ENCODE measurements at places on chromosomes 16 and 17.

GRCh38 chr16:75621170-75621477, 2.0 kb downstream of the ADAT1 start:
- peak; percentile 51 for DNase-seq

DNA sequence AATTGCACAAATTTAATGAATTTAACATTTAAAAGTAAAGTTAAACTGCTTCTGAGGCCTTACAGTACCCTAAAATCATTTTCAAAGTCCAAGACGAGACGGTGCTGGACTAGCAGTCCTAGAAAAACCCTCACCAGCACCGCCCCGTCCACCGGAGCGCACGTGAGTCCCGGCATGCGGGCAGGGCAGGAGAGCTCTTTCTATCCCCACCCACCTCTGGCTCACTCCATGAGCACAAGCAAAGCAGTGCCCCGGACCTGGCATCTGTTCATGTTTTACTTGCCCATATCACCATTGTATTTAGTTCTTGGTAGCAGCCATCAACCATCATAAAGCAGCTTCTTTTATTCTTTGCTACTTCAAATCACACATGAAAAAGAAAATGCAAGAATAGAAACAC, 41.7 kb downstream of the ANKRD11 start:
- DNase-seq, result no peak

- no peak for DNase-seq
Measured at GRCh38 chr17:64781810-64782555, 119.9 kb upstream of the SMURF2 start.

DNA sequence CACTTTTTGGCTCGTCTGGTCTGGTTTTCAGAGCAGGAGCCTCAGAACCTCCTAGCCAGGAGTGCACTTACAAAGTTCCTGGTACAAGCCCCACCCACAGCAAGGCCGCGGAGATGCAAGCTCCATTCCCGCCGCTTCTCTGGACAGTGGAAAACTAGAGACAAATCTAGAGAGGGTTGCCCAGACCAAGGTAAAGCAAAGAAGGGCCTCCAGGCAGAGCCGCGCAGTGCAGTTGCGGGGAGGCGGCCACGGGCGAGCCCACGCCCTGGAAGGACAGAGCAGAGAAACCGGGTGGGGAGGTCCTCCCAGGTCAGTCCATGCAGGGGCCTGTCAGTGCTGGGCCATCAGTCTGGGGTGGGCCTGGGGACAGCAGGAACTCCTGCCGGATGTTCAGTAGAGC, 11.0 kb upstream of the OSGIN1 start:
- no peak for DNase-seq

DNA sequence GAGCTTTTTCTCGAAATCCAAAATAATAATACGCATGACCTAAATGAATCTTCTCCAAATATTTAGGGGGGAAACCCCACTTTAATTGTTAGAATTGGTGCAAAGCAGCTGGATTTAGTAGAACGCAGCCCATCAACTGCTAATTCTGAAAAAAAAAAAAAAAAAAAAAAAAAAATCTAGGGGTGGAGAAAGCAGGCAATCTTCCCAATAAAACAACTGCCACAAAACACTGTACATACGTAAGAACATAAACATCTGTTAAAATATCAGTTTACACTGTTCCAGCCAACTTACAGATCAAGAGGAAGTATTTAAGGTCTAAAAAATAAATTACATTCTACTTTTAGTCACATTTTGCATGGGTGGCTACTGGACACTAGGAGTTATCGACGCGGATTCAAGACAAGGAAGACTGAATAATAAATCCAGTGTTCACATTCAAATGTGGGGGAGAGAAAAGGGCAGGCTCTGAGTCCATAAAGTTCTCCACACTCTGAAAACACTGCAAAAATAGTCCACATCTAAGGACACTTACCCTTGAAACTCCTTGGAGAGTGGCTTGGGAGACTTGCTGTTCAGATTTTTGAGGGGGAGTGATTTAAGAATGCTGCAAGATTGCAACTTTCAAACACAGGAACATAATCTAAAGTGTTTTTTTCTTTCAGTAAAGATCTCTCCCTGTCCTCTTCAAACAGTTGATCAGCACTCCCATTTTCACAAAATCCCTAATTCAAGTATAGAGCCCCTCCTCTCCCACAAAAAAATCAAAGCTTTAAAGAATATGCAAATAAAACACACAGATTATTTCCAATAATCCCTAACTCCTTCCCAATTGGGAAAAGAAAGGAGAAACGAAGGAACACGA, 1.3 kb downstream of the APPBP2 start:
- DNase-seq, result peak; percentile 18

DNA sequence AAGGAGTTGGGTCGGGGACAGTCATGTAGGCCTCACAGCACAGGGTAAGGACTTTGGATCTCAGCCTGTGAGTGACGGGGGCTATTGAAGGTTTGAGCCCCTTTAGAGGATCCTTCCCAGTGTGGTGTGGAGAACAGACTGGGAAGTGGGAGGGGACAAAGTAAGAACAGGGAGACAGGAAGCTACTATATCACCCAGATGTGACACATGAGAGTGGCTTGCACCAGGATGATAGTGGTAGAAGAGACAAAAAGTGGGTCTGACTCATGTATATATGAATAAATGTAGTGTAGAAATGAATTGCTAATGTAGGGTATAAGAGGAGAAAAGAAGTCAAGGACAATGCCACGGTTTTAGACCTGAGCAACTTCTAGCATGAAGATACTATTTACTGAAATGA, 4.5 kb downstream of the NUP93 start:
- peak; percentile 48 for DNase-seq

GRCh38 chr17:79997011-79997660, 38.5 kb downstream of the TBC1D16 start:
- DNase-seq, result no peak

- DNase-seq, result no peak
Measured at GRCh38 chr17:9185688-9186284, 164.5 kb downstream of the NTN1 start.

- no peak for DNase-seq
Measured at GRCh38 chr16:88665148-88665547, 2.3 kb upstream of the MVD start.

GRCh38 chr17:560432-560873, 154.2 kb downstream of the VPS53 start:
- DNase-seq, result peak; percentile 59

DNA sequence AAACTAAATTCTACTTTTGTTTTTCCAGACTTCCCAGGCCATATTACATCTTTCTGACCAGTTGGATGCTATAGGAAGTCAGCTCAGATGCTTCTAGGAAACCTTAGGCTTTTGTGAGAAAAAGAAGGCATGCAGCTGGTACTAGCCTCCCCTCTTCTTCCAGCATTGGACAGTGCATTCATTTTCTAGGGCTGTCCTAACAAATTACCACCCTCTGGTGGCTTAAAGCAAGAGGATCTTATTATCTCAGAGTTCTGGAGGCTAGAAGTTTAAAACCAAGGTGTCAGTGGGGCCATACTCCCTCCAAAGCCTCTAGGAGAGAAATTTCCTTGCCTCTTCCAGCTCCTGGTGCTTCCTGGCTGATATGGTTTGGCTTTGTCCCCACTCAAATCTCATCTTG, 467.8 kb downstream of the SLC39A11 start:
- no peak for DNase-seq

DNA sequence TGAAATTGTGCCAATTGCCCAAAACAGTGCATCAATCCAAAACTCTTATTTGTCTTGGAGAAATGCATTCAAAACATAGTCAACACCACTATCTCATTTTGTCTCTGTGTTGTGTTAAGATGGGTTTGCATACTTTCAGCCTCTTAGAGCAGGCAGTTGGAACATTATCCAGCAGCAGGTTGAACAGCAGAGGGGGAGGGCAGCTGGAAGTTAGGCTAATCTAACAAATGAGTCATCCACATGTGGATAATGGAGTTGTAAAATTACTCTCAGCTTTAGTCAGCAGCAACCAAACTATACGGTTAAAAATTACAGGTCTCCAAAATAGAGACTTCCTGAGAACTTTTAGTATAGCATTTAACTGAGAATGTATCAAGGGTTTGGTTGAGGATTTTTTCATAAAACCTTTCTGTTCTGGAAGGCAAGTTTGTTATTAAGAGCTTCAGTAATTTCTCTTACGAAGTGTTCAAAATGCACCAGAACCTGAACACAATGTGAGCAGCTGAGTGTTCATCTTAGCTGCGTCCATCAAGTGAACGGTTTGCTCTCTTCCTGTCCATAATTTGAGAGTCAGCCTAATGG, 46.3 kb downstream of the PRKCA start:
- DNase-seq, result peak; percentile 85

DNA sequence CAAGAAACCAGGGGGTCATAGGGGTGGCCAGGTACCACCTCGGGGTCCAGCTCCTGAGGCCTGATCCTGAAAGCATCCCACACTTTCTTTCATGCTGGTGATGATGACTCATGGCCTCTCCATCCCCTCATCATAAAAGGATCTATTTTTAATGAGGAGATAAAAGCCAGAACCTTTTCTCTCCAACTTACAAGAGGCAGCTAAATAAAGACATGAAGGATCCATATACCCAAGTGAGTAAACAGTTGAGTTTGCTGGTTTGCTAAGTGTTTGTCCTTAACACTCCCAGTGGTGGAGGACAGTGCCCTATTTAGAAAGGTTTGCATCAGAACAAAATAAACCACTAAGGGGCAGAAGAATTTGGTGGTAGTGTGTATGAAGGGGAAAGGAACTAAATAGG, 383.8 kb downstream of the GRIN2A start:
- no peak for DNase-seq

DNA sequence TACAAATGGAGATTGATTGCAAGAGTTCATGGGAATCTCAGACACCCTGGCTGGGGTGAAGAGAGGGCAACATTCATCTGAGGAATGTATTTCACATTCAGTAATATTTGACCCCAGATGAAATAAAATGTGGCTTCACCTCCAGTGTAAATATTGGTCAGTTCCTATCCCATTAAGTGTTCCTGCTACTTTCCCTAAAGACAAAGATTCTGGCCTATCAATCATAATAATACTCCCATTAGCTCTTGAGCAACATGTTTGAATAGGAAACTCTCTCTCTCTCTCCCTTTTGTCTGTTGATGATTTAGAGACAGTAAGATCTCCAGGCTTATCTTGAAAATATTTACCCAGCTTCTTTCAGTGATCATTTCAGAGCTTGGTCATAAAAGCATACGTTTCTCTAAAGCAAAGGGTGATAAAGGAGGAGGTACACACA, 70.1 kb downstream of the KCNJ2 start:
- no peak for DNase-seq

GRCh38 chr17:81026266-81027036, 8.5 kb upstream of the BAIAP2 start:
- no peak for DNase-seq

- DNase-seq, result no peak
Measured at GRCh38 chr17:71063127-71063526, 893.8 kb downstream of the KCNJ2 start.

- peak; percentile 29 for DNase-seq
Measured at GRCh38 chr16:1706386-1707192, 594 bp downstream of the MAPK8IP3 start.

DNA sequence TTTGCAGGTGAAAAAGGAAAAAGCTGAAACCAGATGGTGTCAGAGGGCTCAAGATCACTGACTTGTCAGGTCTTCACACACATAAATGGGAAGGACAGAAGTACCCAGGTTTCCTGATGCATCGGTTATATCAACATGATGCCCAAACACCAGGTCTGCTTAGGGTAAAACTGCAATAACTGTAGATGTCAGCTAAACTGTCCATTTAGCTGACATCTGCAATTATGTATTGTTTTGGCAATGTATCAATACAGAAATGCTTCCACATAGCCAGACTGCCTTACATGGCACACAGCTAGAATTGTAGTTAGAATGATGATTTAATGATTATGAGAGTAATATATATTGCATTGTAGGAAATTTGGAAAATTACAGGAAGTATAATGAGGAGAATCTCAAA, 5.0 kb downstream of the ACSM3 start:
- DNase-seq, result no peak

- DNase-seq, result peak; percentile 58
Measured at GRCh38 chr16:72508191-72508590, 336.2 kb upstream of the PMFBP1 start.

DNA sequence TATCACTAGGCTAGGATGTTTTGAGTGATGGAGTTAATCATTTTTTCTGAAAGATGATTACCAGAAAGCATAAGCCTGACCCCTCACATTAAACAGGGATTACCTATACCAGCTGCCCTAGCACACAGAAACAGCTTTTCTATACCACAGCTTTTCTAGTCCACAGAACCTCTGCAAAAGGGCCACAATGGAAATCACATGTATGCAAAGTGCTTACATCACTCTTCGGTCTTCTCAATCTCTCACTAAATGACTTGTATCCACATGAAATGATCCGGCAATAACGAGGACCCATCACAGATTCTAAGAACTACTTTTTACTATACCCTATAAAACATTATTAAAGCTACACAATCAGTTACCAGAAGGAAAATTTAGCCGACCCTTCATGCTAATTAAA, 2.6 kb downstream of the CSNK2A2 start:
- DNase-seq, result no peak

- no peak for DNase-seq
Measured at GRCh38 chr17:77592106-77592865, 366.2 kb upstream of the TNRC6C start.

DNA sequence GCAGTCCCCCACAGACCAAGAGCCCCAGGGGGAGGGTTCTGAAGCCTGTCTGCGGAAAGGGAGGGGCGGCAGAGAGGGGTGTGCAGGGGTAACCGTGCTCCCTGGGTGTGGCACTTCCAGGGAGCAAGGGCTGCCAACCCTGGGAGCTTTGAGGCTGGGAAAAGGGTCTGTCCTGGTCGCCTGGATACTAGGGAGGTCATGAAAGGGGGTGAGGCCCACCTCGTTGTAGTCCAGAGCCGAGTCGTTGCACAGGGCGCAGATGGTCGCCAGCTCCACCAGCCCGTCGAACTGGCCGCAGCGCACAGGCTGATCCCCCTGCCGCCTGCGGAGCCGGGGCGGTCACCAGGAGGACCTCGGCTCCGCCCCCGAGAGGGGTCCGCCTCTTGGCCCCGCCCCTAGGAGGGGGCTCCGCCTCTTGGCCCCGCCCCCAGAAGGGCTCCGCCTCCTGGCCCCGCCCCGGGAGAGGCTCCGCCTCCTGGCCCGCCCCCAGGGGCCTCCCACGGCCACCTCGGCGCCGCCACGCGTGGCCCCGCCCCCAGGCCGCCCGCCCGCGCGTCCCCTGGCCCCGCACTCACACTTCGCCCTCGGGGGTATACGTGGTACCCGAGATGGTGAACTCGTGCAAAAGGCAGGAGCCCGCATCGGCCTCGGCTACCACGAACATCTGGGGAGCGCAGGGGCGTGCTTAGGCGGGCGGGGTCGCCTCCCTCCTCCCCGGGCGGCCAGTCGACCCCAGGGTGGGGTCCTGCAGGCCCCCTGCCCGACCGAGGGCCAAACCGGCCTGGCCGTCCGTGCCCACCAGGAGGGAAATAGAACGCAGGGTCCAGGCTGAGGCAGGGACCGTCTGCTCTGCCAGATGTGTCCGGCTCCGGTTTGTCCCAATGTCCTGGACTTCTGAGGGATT, 19.5 kb downstream of the ATP2A3 start:
- peak; percentile 71 for DNase-seq

GRCh38 chr17:21194226-21194625, 19.7 kb downstream of the TMEM11 start:
- no peak for DNase-seq

Data from EL (cell line).